ENCODE measurements at places on chromosomes 2 and 18.

- DNase-seq, result no peak
Measured at GRCh38 chr2:85355073-85355410, 473 bp downstream of the ELMOD3 start.

DNA sequence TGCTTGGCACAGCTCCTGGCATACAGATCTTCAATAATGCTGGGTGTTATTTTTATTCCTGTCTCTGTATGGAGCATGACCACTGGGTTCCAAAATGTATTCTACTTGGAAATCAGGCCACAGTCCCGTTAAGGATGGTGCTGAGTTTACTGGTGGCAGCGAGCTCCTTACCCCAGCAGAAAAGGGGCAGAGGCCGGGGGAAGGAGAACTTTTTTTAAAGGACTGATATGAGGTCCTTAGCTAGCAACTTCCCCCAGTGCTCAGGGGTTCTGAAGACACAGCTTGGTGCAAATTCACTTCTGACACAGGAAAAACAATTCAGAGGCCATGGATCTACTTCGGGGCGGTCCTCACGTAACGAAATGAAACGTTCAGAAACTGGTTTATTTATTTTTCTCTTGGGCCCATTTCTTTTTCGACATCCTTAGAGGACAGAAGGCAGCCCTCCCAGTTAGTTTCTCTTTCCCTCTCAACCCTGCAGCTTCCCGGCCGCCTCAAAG is 872 bp downstream of the RDH14 start:
- DNase-seq, result peak; percentile 69

- no peak for DNase-seq
Measured at GRCh38 chr2:105903051-105903674, 158.5 kb downstream of the NCK2 start.

- DNase-seq, result no peak
Measured at GRCh38 chr2:45602624-45603023, 8.4 kb downstream of the SRBD1 start.

DNA sequence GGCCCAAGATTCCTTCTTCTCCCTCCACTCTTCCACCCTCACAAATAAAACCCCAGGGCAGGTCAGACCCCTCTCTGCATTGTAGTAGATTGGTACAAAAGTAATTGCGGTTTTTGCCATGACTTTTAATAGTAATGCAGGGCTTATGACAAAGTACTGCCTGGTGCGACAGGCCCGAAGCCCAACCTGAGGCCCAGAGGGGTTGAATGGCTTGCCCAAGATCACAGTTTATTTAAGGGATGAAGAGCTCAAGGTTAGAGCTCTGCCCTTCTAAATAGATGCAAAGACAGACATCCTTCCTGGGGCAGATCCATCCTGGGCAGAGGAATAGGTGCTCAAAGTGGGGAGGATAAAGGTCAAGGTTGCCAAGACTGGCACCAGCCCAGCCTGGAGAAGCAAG is 899 bp upstream of the PSTPIP2 start:
- no peak for DNase-seq
